ENCODE measurements at places on chromosomes 1 and 21.

- no peak for DNase-seq
Observed at GRCh38 chr1:12573015-12573825, 44.8 kb downstream of the DHRS3 start.

- no peak for DNase-seq
Observed at GRCh38 chr1:7298749-7299151, 472.3 kb upstream of the VAMP3 start.

- peak; percentile 60 for DNase-seq
Observed at GRCh38 chr1:22976461-22977243, 4.0 kb upstream of the LACTBL1 start.

- no peak for DNase-seq
Observed at GRCh38 chr1:6093071-6093470, 47.4 kb downstream of the KCNAB2 start.

- DNase-seq: no peak
Observed at GRCh38 chr1:68128157-68128556, 77.7 kb upstream of the DIRAS3 start.

GRCh38 chr1:234980645-234981396 is 147.8 kb downstream of the TOMM20 start:
- peak; percentile 99 for DNase-seq

- no peak for DNase-seq
Observed at GRCh38 chr21:17519208-17519738, 6.4 kb downstream of the CXADR start.

GRCh38 chr1:21531241-21531640 is 22.0 kb downstream of the ALPL start:
- DNase-seq: no peak

GRCh38 chr1:236163463-236164153 is 21.3 kb downstream of the GPR137B start:
- DNase-seq: no peak

GRCh38 chr1:75725266-75725665 is 757 bp downstream of the ACADM start:
- DNase-seq: no peak

DNA sequence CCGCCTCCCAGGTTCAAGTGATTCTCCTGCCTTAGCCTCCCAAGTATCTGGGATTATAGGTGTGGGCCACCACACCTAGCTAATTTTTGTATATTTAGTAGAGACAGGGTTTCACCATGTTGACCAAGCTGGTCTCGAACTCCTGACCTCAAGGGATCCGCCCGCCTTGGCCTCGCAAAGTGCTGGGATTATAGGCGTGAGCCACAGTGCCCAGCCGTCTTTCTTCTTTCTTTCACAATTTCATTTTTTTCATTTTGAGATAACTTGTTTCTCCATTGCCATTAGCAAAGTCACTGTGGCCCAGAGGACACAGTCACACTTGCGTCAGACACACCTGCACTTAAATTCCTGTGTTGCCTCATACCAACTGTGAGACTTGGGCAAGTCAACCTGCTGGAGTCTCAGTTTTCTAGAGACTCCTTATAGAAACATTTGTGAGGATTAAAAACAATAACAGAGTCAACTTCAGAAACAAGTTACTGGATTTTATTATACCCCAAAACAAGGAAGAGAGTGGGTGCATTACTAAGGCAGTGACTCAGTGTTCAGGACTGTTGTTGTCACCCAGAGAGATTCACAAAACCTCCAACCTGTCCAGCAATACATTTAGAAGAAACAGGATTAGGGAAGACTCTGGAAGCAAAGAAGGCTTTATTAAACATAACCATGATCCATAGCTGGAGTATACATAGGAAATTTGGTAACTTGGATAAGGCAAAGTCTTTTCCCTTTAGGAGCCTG is 2.6 kb downstream of the TEDDM1 start:
- no peak for DNase-seq

DNA sequence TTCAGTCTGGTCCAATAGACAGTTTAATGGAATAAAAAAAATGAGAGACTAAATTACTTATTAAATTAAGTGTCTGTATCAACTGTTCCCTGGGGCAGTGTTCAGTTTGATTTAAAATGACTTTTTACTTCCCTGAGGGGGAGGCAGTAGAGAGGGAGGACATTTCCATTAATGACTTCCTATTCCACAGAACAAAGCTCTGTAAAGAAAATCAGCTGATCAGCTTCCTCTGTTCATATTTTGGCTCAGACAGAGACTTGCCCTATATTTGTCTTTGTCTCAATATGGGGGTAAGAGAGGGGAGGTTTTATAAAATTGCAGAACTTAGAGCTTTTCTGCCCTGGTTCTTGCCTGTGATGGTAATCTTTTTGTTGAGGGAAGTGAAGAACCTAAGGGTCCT is 8.4 kb downstream of the CFAP126 start:
- DNase-seq: no peak

GRCh38 chr21:34715985-34716596 is 47.3 kb downstream of the CLIC6 start:
- DNase-seq: no peak

GRCh38 chr1:228668553-228669241 is 66.6 kb upstream of the RHOU start:
- DNase-seq: no peak

GRCh38 chr1:188314557-188315137 is 1485.9 kb downstream of the PLA2G4A start:
- DNase-seq: no peak

GRCh38 chr1:41660570-41661427 is 176.3 kb upstream of the EDN2 start:
- DNase-seq: no peak

- DNase-seq: no peak
Observed at GRCh38 chr1:20625176-20626097, 7.8 kb upstream of the PINK1 start.

DNA sequence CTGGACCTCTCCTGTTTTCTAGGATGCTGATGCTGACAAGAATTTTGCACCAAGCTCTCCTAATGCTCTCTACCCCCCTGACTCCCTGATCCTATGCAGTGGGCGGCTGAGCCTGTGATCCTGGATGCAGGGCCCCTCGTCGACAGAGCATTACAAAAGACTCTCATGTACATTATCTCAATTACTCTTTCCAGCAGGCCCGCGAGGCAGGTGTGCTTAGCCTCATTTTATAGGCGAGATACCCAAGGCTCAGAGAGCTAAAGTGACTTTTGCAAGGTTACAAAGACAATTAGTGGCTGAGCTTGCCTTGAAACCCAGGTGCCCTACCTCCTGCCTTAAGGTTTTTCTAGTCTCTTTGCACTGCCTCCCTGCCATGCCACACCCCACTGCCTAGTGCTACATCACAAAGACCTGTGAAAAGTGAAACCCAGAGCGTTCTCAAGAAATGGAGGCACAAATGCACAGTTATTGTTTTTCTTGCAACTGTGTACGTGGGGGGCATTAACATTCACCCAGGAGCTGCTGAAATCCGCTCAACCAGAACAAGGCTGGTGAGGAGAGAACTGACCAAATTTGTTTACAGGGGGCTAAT is 10.0 kb upstream of the C8A start:
- no peak for DNase-seq

DNA sequence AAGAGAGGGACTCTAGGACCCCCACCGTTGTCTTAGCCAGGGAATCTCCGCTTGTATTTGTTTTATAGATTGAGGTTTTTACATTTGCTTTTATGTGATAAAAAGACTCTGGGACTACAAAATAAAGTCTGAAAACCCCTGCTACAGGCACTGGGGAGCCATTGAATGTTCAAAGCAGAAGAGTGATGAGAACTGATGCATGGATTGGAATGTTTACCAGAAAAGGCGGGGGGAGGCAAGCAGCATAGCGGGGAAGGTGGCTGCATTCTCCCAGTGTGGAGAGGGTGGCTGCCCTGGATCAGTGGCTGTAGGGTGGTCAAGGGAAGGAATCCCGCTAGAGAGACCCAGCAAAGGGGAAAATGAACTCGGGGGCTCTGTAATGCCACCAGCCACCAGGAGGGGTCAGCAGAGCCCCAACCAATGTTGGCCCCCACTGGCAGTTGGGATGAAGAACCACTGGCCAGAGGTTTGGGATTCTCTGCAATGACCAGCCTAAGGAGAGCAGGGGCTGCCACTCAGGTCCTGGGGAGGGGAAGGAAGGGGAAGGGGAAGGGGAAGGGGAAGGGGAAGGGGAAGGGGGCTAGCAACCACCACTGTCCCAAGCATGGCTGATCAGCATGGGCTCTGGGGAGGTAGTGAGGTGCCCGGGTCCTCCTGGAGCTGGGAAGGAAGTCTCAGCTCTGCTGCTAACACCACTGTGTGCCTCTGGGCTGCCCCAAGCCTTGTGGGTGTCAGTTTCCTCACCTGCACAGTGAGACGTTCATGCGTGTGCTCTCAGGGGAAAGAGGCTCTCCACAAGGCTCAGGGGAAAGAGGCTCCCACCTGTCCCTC is 19.2 kb upstream of the PEF1 start:
- DNase-seq: peak; percentile 10

- no peak for DNase-seq
Observed at GRCh38 chr1:39293375-39294070, 89.0 kb downstream of the MACF1 start.

GRCh38 chr1:219542828-219543518 is 69.9 kb downstream of the ZC3H11B start:
- DNase-seq: no peak

- no peak for DNase-seq
Observed at GRCh38 chr1:175889848-175890247, 146.5 kb upstream of the TNR start.

DNA sequence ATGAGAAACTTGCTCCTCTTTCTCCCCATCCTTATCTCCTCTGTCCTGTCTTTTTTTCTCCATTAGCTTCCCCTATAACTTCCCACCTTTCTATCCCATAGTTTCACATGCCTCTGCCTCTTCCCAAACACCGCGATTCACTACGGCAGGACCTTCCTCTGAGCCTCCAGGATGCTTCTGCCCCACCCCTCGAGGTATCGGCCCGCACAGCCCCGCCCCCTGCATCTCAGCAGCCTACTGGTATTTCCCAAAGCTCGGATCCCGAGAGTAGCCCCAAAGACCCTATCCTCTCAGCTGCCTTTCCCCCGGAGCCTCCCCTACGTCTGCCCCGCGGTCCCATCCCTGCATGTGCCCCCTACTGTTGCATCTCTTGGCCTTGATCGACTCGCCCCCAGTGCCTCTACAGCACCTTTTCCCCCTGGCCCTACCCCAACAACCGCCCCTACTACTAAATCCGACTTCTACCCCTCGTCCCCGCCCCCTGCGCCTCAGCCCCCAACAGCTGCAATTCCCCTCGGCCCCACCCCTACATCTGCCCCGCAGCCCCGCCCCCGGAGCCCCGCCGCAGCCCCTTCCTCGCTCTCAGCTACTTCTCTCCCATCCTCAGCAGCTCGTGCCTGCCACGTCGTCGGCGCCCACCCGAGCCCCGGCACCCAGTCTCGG is 512 bp downstream of the PIAS3 start:
- peak; percentile 63 for DNase-seq

DNA sequence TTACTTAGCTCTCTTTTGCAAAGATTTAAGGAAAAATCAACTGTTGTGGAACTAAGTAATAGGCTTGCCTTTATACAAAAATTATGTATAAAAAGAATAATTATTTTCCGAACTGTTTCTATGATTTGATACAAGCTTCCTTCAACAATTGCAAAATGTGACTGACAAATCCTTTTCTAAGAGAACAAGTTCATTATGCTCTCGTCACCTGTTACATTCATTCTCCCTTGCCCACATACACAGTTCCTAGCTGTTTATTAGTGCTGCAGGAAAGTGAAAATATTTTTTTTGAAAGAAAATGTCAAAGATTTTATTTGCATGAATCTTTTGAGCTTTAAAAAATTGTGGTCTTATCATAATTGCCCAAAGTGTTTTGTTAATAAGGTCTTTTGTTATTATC is 466.2 kb downstream of the USP25 start:
- no peak for DNase-seq

GRCh38 chr1:63856924-63857323 is 83.1 kb downstream of the ROR1 start:
- no peak for DNase-seq

DNA sequence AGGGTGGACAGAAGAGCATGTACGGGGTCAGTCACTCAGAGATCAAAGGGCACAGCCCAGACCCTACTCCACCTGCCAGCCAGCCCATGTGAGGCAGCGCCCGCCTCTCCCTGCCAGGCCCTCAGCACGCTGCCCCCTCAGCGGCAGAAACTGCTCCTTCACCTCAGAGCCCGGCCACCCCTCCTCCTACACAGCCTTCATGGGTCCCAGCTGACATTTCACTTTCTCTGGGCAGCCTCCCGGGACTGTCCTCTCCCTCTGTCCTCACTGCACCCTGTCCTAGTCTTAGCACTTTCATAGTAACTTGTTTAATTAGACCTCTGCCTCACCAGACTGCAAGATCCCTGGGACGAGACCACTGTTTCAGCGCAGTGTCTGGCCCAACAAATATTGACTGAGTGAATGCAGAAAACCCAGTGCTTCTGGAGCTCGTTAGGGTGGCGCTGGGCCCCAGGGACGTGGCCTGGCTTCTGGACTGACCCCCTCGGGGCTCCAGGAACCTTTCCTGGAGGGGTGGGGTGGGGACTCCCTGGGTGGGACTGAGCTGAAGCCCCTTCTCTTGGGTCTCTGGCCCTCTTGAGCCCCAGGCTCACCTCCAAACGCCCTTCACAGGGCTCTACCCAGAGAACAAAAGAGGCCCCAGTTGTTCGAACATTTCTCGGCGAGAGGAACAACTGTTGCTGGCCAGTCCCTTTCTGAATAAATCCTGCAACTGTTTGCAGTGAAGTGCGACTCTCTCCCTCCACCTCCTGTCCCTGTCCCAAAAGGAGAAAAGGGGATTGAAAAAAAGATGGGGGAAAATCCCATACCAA is 114.9 kb downstream of the CASZ1 start:
- no peak for DNase-seq

GRCh38 chr1:67491280-67491679 is 61.1 kb upstream of the SERBP1 start:
- DNase-seq: no peak

GRCh38 chr1:55695151-55695550 is 480.0 kb upstream of the USP24 start:
- no peak for DNase-seq

GRCh38 chr1:50833216-50833615 is 126.9 kb downstream of the FAF1 start:
- no peak for DNase-seq

DNA sequence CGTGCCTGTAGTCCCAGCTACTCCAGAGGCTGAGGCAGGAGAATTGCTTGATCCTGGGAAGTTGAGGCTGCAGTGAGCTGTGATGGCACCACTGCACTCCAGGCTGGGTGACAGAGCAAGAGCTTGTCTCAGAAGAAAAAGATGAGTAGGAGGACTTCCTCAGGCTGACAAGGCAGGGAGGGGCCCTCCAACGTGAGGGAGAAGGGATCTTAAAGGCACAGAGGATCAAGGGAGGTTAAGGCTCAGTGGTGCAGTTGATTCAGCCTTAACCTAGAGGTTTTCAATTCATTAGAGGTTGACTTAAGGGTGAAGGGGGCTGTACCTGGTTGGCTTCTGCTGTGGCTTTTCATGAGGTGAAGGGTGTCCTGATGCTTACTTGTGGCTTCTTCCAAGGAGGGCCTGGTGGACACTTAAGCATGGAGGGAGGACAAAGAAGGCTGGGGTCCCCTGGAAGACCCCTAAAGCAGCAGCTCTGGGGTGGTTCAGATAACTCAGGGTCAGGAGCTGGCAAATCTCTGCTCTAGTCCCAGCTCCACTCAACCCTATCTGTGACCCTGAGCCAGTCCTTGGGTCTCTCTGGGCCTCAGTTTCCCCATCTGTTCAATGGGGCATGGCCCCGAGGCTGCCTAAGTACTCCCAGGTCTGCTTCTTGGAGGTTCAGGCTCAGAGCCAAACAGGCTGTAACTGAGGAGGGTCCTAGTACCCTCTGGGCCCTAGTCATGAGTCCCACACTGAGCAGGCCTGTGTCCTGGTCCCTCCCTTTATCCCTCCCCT is 6.3 kb downstream of the EXTL1 start:
- no peak for DNase-seq

GRCh38 chr21:39296891-39297290 is 16.5 kb downstream of the BRWD1 start:
- no peak for DNase-seq

- DNase-seq: no peak
Observed at GRCh38 chr1:66556161-66556611, 22.2 kb downstream of the SGIP1 start.
